ENCODE measurements at places on chromosomes 4 and X.

GRCh38 chr4:81648576-81649275, 177.0 kb upstream of the RASGEF1B start:
- no peak for DNase-seq

DNA sequence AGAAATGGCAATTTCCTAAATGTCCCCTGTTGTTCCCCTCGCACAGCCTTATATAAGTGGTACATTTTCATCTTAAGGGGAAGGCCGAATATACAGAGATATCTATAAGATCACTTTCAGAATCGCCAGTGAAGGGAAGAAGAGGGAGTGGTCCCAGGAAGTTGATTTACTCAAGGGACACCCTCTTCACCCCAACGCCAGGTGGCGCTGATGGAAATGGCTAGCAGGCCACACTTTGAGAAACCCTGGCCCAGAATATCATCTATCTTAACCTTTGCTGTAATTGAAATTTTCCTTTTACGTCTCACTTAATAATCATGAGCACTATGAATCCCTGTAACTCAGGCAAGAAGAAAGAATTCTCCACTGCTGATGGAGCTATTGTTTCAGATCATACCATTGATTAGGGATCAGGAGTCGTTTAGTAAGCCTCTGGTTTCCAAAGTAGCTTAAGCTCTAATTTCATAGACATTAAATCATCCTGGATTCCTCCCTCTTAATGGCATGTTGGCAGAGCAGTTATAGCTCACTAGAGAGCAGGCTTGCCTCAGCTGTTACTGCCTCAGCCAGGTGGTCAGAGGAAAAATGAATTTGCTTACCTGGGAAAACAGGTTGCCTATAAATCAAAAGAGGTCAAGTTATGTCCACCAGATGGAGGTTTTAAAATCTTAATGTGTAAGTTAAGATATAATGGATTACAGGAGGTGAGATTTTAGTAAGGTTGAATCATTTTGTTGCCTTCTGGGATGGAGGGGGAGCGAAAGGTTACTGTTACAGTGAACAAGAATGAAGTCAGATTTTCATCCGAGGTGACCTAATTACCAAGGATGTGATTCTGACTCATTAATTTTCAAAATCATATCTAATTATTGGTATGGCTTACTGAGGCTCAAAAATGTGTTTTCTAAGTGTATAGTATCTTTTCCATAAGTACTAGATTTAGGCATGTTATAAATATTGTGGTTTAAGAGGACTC, 941.2 kb upstream of the TENM3 start:
- no peak for DNase-seq

- no peak for DNase-seq
Measured at GRCh38 chr4:141026900-141027299, 106.4 kb downstream of the RNF150 start.

DNA sequence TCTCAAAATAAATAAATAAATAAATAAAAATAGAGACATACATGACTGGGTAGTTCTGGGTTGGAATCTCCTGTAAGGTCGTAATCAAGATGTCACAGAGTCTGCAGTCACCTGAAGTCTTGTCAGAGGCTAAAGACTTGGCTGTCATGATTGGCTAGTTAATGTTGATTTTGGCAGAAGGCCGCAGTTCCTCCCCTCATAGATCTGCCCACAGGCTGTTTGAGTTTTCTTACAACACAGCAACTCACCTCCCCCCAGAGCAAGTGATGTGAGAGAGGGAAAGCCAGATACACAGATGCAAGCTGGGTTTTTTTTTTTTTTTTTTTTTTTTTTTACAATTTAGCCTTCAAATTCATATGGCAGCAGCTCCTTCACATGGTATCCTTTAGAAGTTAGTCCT, 36.4 kb upstream of the BMPR1B start:
- no peak for DNase-seq

DNA sequence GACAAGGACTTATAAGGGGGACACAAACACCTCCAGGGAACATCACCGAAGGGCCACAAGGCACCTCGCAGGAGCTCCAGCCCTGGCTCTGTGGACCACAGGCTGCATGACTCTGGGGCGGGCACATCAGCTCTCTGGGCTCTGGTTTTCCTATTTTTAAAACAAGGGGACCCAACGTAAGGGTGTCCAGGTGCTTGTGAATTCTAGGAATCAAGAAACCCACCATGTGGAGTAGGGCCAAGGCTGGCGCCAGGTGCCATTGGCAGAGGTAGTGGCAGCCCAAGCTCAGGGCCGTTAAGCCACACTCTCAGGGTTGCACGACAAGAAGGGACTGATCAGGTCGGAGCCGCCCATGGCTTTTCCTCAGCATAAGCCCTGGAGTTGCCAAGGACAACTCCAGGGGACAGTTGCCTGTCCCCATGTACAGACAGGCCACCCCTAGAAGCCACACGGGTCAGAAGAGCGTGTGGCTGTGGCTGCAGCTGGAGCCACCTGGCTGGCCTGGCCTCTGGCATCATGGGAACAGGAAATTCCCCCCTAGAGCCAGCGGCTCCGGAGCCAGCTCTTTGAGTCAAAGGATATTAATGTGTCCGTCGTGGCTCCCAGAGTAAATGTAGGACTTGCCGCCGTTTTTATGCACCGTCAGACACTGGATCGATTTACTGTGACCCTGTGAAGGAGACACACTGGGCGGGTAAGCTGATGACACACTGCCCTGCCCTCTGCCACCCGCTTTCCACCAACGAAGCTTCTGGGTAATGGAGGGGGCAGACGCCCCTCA, 32.5 kb downstream of the WDR1 start:
- no peak for DNase-seq

Data from hypothalamus (tissue), 51 donors.